ENCODE measurements at places on chromosomes 4 and X.

DNA sequence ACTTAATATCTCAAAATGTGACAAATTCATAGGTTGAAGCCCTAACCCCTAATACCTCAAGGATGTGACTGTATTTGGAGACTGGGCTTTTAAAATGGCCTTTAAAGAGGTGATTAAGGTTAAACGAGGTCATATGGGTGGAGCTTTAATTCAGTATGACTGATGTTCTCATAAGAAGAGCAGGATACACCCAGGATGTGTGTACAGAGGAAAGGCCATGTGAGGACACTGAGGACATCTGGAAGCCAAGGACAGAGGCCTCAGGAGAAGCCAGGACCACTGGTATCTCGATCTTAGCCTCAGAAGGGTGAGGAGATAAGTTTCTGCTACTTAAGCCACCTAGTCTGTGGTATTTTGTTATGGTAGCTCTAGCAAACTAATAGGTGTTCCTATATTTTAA is 49.0 kb upstream of the SHISA3 start:
- DNase-seq, result no peak

- DNase-seq, result no peak
Observed at GRCh38 chrX:47563801-47564315, 2.9 kb downstream of the ARAF start.

DNA sequence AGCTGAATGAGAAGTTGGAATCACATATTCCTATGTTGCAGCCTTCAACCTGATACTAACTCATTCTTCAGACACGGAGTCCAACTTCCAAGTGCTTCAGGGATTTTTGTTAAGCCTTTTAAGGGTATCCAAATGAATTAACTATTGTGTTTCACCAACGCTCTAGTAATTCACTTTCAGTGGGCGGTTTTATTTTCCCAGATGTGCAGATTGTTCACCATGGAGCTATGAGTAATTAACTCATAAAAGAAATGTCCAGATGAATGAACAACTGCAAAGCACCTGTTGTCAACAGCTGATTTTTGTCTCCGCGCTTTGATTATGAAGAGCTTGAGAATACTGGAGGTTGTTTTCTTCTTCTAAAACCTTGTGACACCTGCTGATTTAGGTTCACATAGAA is 187.6 kb downstream of the CBR4 start:
- no peak for DNase-seq

GRCh38 chrX:153776120-153776599 is 4.7 kb upstream of the SRPK3 start:
- DNase-seq, result no peak

- DNase-seq, result no peak
Observed at GRCh38 chrX:45232139-45232538, 31.5 kb upstream of the DIPK2B start.

- DNase-seq, result no peak
Observed at GRCh38 chrX:134287346-134287745, 50.4 kb downstream of the CCDC160 start.

GRCh38 chr4:57504139-57504538 is 394.0 kb upstream of the IGFBP7 start:
- no peak for DNase-seq

- no peak for DNase-seq
Observed at GRCh38 chrX:153871451-153871850, 14.5 kb downstream of the L1CAM start.

- DNase-seq, result no peak
Observed at GRCh38 chr4:1717129-1718094, 3.7 kb downstream of the TMEM129 start.

DNA sequence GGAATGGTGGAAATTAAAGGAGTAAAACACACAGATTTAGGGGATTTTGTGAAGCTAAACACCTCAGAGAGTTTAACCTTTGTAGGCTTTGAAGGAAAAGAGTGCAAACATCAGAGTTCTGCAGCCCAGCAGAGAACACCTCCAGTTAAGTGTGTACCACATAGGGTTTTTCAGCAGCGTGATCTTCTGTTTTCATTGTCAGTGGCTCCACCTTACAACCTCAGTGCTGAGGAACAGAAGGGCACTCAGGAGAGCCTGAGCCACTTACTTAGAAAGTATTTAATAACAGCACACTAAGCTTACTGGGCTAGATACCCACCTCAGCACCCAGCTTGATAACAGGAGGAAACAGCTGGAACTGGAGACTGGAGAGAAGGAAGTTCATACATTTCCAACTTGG is 2.0 kb upstream of the FBXW7 start:
- no peak for DNase-seq

GRCh38 chr4:84070289-84070688 is 428.8 kb downstream of the NKX6-1 start:
- DNase-seq, result no peak

DNA sequence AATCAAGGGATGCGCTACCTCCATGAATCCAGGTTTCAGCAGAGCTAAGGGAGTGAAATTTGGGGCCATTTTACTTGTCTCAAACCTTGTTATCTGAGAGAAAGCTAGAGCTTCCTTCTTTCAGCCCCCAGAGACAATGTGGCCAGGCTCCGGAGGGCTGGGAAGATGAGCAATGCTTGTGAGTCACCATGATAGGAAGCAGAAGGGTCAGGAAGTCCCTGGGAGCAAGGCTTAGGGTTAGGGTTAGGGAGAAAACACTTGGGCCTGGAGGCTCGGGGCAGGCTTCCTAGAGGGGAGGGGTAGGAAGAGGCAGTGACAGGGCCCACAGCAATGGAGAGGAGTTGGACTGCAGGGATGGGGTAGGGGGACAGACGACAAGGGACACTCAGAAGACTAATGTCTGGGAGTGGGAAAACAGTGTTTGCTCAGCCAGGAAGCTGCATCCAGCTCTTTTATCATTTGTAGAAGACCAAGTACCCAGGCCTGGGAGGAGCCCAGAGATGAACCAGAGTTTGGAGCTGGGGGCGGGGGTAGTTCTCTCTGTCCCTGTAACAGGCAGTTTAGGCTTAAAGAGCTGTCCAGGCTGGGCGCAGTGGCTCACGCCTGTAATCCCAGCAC is 16.4 kb upstream of the PORCN start:
- no peak for DNase-seq

- DNase-seq, result no peak
Observed at GRCh38 chr4:151184523-151185458, 85.4 kb downstream of the RPS3A start.

DNA sequence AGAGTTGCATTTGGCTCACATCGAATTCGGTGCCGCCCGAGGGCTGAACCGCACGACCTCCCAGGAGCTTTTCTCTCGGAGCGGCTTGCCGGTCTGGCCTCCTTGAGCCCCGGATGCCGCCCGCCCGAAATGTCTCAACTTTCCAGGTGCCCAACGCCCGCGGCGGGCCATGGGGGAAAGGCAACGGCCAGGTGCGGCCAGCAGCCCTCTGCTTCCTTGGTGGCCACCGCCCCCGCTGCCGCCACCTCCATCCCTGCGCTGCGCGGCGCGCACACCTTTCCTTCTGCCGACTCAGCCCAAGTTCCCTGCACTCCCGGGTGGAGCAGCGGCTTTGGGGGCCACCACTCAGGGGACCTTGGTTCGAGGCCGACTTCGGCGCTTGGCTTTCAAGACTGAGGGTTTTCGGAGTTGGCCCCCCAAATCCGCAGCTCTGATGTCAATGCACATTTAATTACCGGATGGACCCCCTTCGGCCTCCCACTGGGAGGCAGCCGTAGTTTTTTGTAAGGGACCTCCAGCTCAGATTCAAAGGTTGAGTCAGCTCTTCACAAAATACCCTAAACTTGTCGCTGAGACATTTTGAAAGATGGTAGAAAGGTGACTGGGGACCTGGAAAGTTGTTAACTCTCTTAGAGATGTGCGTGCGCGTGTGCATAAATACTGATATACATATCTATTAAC is 1.1 kb downstream of the AFF2 start:
- no peak for DNase-seq

DNA sequence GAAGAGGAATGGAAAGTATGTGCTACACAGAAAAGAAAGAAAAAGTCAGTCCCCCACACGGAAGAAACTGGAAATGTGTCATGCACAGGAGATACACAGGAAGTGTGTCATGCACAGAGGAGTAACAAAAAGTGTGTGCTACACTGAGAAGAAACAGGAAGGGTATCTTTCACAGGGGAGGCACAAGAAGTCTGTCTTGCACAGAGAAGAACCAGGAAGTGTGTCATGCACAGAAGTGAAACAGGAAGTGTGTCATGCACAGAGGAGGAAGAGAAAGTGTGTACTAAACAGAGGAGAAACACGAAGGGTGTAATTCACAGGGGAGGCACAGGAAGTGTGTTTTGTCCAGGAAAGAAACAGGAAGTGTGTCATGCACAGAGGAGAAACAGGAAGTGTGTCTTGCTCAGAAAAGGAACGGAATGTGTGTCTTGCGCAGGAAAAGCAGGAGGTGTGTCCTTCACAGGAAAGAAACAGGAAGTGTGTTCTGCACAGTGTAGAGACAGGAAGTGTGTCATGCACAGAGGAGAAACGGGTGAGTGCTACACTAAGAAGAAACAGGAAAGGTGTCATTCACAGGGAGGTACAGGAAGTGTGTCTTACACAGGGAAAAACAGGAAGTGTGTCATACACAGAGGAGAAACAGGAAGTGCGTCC is 527.2 kb upstream of the PRKX start:
- no peak for DNase-seq

- no peak for DNase-seq
Observed at GRCh38 chr4:40918330-40918729, 168.6 kb downstream of the NSUN7 start.

- DNase-seq, result no peak
Observed at GRCh38 chr4:180164799-180165198, 2078.4 kb upstream of the TENM3 start.

- no peak for DNase-seq
Observed at GRCh38 chr4:87734936-87735335, 64.4 kb upstream of the IBSP start.

DNA sequence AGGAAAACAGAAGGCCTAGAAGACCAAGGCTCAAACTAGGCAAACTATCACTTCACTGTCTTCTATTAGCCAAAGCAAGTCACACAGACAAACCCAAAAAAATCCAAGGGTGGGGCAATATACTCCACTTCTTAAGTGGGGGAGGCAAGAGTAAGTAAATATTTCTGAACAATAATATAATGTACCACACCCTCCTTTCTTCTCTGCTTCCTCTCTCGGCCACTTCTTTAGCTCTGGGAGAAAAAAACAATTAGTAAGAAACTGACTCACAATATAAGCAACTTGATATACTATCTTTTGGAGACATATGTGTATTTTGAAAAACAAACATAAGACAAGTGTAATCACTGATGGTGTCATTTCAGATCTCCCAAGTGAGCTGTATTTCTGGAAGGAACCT is 14.8 kb downstream of the DCAF8L1 start:
- DNase-seq, result no peak

DNA sequence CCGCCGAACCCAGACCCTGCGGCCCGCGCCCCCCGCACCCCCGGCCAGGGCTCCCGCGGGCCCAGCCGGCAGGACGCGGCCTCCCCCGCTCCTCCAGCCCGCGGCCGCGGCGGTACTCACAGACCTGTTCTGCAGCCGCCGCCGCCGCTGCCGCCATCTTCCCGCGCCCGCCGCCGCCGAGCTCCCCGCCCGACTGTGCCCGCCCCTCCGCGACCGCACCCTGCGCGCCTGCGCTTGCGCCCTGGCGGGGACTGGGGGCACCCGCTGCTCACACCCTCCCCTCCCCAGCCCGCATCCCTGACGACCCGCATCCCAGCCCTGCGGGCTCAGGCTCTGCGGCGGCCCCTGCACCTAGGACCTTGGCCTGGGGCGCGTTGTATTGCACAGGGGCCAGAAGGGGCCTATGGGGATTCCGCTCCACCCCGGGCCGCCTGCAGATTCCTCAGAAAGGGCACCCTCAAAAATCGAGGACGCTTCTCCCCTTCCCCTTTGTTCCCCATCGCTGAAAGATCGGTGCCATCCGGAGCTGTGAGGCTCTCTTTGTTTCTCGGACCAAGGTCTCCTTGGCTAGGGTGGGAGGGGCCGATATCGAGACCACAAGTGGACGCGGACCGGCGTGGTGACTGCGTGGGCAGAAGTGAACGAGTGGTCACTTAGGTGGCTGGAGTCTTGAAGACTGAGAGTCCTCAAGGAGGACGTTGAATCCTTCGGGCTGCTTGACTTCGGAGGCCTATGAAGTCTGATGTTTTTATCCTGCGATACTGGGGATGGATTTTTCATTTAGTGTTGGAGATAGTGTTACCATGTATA is at the start of gene SGCB:
Gene SGCB, minus strand, starts transcription at position 197 of the 810 bp plus-strand sequence. Its CDS starts 40 bp downstream, at position 157.
- DNase-seq, result peak; percentile 65

GRCh38 chr4:48051078-48051477 is 34.5 kb downstream of the NIPAL1 start:
- DNase-seq, result no peak

GRCh38 chr4:123613586-123614344 is 217.2 kb downstream of the SPRY1 start:
- DNase-seq, result no peak

GRCh38 chr4:5874811-5875449 is 18.0 kb downstream of the CRMP1 start:
- no peak for DNase-seq

DNA sequence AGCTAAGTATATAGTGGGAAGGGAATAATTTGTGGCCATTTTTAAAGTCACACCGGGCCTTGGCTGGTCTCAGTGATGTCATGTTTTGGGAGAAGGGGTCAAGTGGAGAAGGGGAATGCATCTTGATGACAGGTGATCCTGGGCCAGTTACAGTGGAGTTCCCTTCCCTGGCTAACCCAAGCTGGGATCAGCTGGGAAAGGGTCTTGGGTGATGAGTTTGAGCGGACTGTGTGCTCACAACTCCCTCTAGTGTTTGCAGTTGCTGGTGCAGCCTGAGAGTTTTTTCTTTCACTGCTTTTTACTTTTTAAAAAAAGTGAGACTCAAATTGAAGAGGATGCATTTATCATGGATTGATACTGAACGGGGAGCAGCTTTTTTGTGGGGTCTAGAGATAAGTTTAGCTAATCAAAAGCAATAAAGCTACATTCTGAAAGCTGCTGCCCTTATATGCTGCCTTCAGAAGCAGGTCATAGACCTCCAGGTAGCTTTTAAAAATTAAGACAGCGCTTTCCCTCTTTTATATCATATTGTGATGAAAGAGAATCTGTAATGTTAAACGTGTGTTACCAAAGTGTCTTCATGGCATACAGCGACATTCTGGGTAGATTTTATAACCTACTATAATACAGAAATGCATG is 164.7 kb downstream of the DCLK2 start:
- no peak for DNase-seq

- DNase-seq, result no peak
Observed at GRCh38 chrX:119325456-119325855, 73.7 kb upstream of the SLC25A43 start.
